ENCODE measurements at places on chromosomes 7 and 10.

GRCh38 chr10:33012306-33012705 is 54.3 kb upstream of the ITGB1 start:
- no peak for DNase-seq

- DNase-seq = no peak
Measured at GRCh38 chr7:101998906-101999240, 181.4 kb downstream of the CUX1 start.

DNA sequence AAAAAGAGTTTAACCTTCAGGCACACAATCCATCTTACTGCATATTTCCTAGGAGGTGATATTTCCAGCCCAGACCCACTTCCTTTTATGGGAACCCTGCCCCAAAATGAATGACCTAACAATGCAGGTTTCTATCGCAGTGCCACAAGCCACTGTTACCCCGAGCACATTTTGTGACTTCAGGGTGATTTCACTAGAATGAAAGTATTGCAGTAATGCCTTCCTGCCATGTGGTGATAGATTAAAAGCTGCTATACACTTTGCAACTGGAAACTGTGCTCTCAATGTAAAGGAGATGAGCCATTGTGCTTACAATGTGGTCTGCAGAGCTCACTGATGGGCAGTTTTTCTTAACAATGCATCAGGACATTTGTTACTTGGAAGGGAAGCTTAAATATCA is 90.5 kb upstream of the RSU1 start:
- no peak for DNase-seq

- DNase-seq = no peak
Measured at GRCh38 chr7:12772768-12773167, 85.3 kb downstream of the ARL4A start.

DNA sequence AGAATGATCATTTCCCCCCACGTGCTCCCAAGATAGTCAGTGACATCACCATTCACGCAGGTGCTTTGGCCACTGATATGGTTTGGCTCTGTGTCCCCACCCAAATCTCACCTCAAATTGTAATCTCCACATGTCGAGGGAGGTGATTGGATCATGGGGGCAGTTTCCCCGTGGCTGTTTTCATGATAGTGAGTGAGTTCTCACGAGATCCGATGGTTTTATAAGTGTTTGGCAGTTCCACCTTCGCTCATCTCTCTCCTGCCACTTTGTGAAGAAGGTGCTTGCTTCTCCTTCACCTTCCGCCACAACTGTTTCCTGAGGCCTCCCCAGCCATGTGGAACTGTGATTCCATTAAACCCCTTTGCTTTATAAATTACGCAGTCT is 205.4 kb upstream of the SH2B2 start:
- no peak for DNase-seq
